Glutamatergic neuron (in vitro differentiated cells): ENCODE measurements at places on chromosomes 2 and 18.

- no peak for DNase-seq
Measured at GRCh38 chr2:37997629-37998028, 72.5 kb downstream of the RMDN2 start.

DNA sequence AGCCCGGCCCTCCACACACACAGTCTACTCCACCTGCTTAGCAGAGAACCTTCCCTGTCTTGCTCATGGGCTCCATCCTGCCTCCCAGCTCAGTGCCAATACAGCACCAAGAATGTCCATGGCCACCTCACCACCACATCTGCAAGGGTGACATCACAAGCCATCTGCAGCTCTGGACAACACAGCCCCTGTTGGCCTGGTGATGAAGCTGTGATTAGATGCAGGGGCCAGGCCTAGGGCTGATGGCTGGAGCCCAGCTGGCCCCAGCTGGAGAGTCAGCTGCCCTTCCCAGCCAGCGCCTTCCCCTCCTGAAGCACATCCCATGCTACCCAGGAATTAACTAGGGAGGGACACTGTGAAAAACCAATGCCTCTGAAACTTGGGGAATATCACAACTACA lies 91.1 kb downstream of the TTC32 start:
- no peak for DNase-seq

DNA sequence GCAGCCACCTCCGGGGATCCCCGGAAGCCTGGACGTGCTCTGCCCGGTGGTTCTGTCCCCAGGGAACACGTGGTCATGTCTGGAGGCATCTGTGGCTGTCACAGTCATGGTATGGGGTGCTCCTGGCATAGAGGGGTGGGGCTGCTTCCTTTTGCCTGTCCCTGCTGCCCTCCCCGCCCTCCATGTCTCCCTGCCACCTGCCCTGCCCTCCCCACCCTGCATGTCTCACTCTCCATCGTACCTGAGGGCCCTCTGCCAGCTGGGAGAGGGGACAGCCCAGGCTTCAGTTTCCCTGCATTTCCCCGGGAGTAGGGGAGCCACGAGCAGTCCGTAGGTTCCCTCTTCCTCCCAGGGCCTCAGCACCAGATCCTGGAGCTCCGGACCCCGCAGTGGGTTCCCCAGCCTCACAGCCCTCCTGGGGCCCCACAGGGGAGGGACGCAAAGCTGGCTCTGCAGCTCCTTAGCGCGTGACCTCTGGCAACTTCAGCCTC lies 90.0 kb upstream of the CTDP1 start:
- peak; percentile 13 for DNase-seq

GRCh38 chr18:77054288-77054605 lies 78.3 kb downstream of the MBP start:
- DNase-seq, result no peak

- DNase-seq, result no peak
Measured at GRCh38 chr18:53625997-53626599, 598.4 kb downstream of the MBD2 start.

- no peak for DNase-seq
Measured at GRCh38 chr2:205043285-205043684, 498.0 kb downstream of the PARD3B start.

- DNase-seq, result no peak
Measured at GRCh38 chr2:40513201-40513600, 61.3 kb upstream of the SLC8A1 start.

- DNase-seq, result peak; percentile 38
Measured at GRCh38 chr2:40450796-40451430, 977 bp downstream of the SLC8A1 start.

DNA sequence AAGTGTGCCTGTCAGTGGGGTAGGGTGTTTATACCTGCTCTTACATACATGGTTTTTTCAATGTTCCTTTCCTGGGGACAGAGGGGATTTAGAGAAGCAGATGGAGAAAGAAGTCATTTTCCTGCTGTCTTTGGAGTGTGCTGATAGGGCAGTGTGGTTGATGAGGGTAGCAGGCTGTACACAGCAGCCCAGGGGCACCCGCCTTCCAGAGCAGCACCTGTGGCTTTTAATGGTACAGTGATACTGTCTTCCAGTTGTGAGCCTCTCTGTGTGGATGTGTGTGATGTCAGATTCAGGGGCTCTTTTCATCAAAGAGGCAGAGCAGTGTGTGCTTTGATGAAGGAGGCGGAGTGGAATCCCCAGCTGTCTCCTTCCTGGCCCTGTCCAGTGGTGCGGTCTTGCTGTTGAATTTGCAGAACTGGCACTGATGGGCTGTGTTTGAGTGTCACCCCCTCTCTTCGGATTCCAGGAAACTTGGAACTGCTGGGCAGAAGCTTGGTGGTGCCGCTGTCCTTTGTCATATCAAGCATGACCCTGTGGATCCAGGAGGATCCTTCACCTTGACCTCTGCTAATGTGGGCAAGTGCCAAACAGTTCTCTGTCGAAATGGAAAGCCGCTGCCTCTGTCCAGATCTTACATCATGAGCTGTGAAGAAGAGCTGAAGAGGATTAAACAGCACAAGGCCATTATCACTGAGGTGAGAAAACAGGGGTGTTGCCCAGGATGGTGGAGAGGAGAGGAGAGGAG lies 259.8 kb downstream of the PHLPP1 start:
- no peak for DNase-seq

DNA sequence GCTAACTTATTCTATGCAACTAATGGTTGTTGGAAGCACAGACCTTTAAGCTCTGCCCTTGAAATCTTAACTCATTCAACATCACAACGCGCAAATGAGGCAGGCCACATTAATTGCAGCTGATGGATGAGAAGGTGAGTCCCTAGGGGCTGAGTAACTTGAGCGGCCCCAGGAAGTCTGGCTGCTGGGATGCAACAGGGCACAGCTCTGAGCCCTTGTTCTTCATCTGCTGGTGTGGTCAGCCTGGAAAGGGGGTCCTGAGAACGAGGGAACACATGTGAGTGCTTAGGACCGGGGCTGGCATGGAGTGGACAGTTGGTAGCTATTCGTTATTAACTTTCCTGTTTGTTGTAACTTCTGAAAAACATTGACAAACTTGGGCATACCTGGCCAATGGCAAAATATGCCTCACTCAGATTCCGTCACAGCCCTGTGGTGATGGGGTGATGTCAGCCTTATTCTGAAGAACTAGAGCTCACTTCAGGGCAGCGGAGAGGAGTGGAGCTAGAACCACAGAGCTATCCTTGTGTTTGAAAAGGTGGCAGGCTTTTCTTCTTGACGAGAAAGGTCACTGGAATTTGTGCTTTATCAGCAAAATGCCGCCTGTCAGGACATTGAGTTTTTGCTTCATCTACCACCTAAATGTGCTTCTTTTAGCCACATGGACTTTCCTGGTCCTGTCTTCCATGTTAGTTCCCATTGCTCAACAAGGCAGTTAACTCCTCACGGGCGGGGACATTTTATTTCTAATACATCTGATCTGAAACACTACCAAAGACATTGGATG lies 145.9 kb upstream of the FHL2 start:
- no peak for DNase-seq

GRCh38 chr2:29480426-29480825 lies 365.2 kb downstream of the CLIP4 start:
- no peak for DNase-seq

- DNase-seq, result no peak
Measured at GRCh38 chr2:85790499-85791188, 36.9 kb downstream of the ATOH8 start.

DNA sequence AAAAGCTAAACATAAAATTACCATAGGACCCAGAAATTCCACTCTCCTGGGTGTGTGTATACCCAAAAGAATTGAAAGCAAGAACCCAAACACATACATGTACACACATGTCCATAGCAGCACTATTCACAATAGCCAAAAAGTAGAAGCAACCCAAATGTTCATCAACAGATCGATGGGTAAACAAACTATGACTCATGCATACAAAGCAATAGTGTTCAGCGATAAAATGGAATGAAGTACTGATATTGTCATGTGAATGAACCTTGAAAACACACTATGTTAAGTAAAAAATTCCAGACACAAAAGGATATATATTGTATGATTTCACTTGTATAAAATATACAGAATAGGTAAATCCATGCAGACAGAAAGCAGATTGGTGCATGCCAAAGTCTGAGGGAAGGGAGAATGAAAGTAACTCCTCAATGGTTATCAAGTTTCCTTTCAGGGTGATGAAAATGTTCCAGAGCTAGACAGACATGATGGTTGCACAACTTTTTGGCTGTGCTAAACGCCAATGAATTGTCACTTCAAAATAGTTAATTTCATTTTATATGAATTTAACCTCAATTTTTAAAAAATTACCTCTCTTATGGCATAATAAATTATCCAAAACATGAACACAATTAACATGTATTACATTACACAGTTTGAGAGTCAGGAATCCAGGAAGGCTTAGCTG lies 35.5 kb downstream of the GKN2 start:
- DNase-seq, result no peak

- no peak for DNase-seq
Measured at GRCh38 chr2:162308747-162309503, 9.6 kb downstream of the IFIH1 start.

- no peak for DNase-seq
Measured at GRCh38 chr18:75124551-75124950, 84.4 kb downstream of the PTGR3 start.

DNA sequence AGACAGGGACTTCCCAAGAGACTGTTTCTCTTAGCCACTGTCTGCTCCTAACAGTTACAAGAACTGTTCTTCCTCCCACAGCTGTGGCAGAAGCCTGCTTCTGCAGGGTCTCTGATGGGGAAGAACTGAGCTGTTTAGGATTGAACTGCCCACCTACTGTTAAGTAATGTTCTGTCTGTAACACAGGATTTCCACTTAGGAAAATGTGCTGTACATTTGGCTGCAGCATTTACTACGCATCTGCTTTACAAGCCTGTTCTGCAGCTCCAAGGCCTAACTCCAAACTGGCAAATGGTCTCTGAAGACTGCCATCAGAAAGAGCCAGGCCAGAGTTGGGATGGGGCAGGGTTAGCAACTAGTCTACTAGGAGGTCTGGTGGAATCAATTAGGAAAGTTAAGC lies 87.8 kb upstream of the UPP2 start:
- no peak for DNase-seq

DNA sequence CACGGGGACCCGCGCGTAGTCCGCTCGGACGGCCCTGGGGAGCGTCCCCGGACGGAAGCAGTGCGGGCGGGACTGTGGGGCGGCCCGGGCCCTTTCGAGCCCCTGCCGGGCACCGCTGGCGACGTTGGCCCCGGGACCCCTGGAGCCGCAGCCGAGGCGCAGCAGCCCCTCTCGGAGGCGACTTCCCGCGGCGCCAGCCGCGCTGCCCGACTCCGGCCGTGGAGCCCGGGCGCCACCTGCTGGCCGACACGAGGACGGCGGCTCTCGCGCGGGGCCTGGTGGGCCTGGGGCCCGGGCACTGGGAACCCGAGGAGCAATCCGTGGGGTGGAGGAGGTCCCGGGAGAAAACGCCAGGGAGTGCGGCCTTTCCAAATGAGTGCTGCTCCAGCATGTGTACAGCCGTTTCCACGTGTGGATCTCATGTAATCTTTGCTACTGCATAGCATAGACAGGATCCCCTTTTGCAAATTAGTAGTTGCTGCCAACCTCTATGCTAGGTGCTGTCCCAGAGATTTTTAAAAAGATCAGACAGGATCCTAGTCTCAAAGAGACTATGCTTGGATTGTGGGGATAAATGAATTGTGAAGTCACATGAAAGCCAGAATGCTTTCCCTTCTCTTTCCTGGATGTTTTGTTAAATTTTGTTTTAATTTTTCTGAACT lies 4.0 kb downstream of the ID2 start:
- DNase-seq, result peak; percentile 89

DNA sequence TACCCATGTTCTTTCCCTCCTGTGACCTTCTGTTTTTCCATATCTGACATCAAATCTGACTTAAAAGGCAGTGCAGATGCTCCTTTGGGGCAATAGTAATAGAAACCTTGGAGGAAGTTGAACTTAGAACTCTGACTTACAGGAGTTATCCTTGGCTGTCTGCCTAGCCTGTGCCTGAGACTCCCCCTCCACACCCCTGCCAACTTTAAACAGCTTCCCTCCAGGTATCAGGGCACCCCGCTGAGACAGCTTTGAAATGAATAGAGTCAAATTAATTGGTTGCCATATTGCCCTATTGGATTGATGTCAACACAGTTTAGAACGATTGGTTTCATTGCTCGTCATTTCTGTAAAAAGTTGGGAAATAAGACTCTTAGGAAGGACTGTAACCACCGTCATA lies 322.0 kb downstream of the PRKCE start:
- no peak for DNase-seq

DNA sequence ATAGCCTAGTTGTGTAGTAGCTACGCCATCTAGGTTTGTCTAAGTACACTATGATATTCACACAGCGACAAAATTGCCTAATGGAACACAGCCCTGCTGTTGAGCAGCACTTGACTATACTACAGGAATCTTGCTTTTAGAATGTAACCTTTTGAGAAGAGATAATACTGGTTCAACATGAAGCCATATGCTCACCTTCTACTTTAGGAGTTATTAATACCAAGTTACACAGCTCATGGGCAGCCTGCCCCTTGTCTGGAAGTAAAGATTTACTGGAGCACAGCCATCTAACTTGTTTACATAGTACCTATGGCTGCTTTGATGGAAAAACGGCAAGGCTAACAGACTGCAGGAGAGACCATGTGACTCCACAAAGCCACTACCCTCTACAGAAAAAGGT lies 174.8 kb downstream of the DYM start:
- no peak for DNase-seq

GRCh38 chr2:25529034-25529433 lies 144.3 kb downstream of the DTNB start:
- no peak for DNase-seq

- no peak for DNase-seq
Measured at GRCh38 chr2:58767828-58768714, 526.9 kb upstream of the FANCL start.

DNA sequence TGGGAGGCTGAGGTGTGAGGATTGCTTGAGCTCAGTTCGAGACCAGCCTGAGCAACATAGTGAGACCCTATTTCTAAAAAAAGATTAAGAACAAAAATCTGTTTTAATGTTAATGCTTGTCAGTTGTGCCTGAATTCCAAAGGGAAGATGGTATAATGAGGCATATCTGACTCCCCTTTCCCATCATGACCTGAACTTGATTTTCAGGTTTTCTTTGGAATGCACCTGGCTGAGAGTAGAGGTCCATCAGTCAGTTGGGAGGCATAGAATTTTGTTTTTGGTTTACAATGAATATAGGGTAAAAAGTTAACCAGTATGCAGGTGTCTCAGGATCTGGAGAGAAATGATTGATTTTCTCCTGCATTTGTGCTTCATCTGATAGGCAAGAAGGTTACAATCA lies 20.4 kb downstream of the RPIA start:
- no peak for DNase-seq

- DNase-seq, result no peak
Measured at GRCh38 chr2:70583091-70583490, 29.5 kb upstream of the TGFA start.

DNA sequence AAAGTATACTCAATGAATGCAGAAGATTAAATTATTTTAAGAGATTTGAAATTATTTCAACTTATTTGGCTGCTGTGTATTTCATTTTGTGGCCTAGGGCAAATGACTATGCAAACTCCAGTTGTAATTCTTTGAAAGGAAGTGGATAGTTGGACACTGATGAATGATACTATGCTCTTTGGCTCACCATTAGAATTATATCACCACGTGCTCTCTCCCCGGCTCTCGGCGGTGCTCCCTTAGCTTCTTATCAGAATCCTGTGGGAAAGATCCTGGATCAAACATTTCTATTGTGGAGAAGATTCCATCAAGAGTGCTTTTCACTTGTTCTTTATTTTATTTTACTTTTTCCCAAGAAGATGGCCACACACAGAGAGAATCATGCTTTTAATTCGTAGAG lies 55.2 kb downstream of the ADCYAP1 start:
- DNase-seq, result no peak

- DNase-seq, result no peak
Measured at GRCh38 chr18:59674903-59675270, 22.3 kb downstream of the CCBE1 start.

GRCh38 chr2:119774026-119774425 lies 14.3 kb downstream of the PTPN4 start:
- DNase-seq, result no peak
